CD8-positive, alpha-beta memory T cell (primary cell): ENCODE measurements at places on chromosomes 1 and 21.
A peak's percentile ranks its signal among the peaks of the same experiment; 100 is the strongest.

GRCh38 chr1:91513160-91513559 lies 12.5 kb downstream of the CDC7 start:
- DNase-seq, result no peak

GRCh38 chr1:192844360-192844759 lies 35.5 kb downstream of the RGS2 start:
- no peak for DNase-seq

DNA sequence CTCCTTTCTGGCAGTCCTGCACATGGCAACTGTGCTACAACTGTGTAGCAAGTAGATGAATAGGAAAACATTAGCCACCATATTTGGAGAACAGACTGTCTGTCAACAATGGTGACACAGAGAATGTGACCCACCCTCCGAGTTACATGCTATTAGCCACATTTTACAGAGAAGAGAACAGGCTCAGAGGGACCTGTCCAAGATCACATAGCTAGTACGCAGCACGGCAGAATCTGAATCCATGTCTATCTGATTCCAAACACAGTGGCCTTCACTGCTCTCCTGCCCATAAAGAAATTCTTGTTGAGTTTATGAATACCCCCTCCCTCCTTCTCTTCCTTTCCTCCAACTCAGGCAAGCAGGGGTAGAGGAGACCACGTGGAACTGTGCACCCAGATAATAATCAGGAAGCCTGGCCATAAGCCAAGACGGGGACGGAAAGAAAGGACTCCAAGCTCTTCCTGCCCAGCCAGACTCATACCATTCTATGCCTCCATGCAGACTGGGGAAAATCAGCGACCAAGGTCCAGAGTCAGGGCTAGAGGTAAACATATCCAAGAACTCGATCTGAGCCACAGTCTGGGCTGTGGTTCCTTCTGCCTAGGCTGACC lies 78.8 kb downstream of the TRABD2B start:
- DNase-seq, result no peak

GRCh38 chr1:201370500-201370899 lies 7.0 kb downstream of the TNNT2 start:
- no peak for DNase-seq

GRCh38 chr1:162918151-162918754 lies 57.3 kb upstream of the CCDC190 start:
- no peak for DNase-seq

- DNase-seq, result no peak
These were observed 107.2 kb downstream of the C1orf21 start for GRCh38 chr1:184493987-184494388.

- DNase-seq, result no peak
These were observed 75.8 kb upstream of the SELENON start for GRCh38 chr1:25724201-25724600.

DNA sequence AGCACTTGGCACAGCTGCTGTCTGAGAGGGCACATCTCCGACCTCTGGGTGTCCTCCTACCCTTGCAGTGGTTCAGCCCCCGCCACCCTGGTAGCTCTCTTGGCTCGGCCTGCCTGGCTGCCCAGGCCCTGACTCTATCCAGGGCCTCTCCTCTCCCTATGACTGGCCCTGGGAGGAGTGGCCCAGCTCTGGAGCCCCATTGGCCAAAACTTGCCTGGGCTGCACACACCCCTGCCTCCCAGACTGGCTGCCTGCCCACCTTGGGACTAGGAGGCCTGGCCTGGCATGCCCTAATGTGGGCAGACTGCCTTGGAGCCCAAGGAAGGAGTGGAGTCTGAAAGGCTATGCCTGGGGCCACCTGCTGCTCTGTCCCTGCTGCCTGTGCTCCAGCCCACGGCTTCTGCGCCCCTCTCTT lies 33.6 kb downstream of the ACOT11 start:
- no peak for DNase-seq

DNA sequence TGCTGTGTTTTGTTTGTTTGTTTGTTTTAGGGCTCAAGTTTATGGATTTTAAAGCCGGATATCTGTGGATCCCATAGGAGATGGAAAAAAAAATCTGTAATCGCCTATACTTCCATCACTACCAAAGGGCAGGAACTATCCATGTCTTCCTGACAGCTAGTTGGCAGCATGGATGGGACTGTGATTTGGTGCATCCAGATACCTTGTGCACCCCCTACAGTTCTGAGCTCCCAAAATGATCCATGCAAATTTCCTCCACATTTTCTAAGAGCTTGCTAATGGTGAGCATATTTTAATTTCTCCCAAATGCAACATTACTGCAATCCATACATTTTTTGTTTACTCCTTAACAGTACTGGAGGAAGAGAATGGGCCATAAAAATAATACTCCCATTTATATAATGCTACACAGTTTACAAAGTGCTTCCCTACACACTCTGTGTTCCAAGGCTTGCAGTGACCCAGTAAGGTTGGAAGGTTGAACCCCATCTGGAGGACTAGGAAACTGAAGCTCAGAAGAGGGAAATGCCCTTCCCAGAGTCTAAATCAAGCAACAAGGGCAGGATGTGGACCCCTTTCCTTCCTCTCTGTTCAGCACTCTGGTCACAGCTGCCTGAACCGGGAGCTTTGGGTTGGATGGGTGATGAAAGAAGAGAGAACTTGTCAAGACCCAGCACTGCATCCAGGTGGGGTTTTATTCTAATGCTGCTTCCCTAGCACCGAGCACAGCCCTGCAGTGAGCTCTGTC lies 48.0 kb downstream of the CAPN8 start:
- DNase-seq, result no peak

- no peak for DNase-seq
These were observed 2.2 kb upstream of the HSD3B1 start for GRCh38 chr1:119504831-119505230.

DNA sequence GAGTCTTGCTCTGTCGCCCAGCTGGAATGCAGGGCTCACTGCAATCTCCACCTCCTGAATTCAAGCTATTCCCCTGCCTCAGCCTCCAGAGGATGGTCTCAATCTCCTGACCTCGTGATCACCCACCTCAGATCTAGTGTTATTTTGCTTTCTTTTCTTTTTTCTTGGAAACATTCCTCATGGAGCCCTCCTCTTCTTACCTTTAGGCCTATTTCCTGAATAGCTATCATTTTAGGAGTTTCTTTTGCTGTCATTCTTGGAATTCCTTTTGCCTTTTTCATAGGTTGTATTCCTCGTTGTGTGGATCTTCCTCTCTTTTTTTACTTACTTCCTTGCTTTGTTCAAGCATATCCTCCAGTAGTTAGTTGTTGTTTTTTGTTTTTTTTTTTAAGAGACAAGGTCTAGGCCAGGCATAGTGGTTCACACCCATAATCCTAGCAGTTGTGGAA lies 173.8 kb downstream of the RASAL2 start:
- no peak for DNase-seq

DNA sequence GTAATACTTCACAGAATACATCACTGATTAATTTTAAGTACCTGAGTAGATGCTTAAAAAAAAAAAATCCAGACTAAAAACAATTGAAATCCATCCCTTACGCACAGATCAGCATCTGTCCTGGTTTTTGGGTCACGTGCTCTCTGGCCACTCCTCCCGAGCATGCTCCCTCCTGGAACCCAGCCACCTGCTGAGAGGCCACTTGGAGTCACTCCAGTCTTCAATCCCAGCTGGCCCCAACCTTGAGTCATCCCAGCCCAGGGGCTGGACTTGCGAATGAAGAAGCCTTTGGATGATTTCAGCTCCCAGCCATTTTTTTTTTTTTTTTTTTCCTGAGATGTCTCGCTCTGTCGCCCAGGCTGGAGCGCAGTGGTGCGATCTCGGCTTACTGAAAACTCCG lies 8.9 kb downstream of the MAP1LC3C start:
- no peak for DNase-seq

DNA sequence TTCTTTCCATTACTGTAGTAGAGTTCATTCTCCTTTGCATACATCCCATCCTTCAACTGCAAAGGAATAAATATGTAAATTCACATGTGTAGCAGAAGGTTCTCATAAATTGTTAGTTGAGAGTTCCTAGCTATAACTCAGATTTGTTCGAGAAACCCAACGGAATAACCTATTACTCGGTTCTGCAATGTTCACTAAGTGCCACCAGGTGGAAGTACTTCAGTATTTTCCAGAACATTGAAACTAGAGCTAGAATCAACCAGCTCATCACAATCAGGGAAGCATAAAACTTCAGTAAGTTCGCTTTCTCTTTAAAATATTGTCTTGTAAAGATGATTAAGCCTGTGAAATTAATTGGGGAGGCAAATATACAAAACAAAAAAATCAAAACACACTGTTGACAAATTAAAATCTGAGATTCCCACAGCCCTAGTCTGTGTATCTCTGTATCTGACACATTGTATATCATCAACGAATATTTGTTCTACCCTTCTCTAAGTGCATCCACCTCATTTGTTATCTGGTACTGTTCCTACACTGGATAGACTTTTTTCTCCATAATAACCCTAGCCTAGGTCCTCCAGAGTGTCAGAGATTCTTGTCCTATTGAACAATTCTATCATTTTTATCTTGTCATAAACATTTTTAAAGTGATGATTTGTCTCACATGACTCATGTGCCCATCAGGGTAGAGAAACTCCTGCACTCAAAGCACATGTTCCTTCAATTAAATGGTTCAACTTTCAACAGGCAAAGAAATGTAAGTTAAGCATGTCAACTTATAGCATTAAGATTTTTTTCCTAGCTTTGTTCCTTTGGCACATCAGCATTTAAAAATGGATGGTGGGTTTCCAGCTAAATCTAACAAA lies 31.9 kb downstream of the MROH9 start:
- no peak for DNase-seq

DNA sequence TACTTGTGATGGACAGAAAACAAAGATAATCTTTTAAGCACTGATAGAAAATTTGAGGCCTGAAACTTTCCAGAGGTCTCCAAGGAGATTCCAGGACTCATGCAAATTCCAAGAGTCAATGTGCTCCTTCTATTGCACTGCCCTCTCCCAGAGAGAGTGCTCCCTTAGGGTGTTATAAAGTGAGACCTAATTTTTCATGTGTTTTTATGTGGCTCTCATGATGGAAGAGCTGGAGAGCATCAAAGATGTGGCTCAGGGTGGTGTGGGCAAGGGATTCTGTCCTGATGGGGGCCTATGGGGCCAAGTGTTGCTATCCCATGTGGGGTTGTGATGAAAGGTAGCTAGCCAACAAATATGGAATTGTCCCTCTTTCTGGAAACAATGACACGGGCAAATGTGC lies 101.3 kb downstream of the PRRX1 start:
- no peak for DNase-seq

GRCh38 chr21:39657091-39657689 lies 44.5 kb downstream of the B3GALT5 start:
- DNase-seq, result no peak

- DNase-seq, result no peak
These were observed 61.6 kb downstream of the LRRN2 start for GRCh38 chr1:204623894-204624361.

GRCh38 chr1:165467706-165468105 lies 22.8 kb upstream of the RXRG start:
- no peak for DNase-seq

- peak; percentile 16 for DNase-seq
These were observed 12.0 kb downstream of the SPATC1L start for GRCh38 chr21:46171996-46172862.

- DNase-seq, result no peak
These were observed 88.1 kb downstream of the COP1 start for GRCh38 chr1:176118985-176119384.

- DNase-seq, result no peak
These were observed 38.4 kb downstream of the CLSTN1 start for GRCh38 chr1:9785406-9785805.
